ENCODE measurements at places on chromosomes 5 and 9.

GRCh38 chr5:139251281-139251687, 42.3 kb upstream of the MATR3 start:
- DNase-seq = no peak

DNA sequence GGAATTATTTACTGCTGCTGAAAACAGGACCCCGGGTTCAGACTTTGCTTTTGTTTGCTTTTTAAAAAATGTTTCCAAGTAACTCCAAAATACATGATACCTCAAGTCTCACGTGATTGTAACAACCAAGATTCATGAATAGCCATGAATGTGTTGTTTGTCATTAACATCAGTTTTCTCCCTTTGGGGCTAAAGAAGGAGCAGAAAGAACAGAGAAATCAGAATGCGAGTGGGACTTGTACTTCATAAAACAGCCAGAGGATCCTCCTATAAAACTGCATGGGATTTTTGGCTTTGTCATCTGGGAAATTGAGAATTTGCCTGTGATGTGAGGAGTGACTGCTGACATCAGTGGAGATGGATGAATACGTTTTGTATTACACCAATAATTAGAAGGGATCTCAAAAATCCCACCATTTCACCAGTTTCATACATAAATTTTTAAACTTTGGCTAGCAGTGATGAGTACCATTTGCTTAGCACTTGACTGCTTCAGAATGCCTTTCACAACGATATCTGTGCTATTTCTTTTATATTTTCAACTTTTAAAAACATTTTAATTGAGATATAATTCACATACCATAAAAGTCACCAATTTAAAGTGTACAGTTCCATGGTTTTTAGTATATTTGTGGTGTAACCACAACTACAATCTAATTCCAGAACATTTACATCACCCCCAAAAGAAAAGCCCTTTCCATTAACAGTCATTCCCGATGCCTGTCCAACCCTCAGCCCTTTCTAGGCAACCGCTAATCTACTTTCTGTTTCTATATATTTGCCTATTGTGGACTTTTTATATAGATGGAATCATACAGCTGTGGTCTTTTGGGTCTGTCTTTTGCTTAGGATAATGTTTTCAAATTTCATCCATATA, 126.9 kb upstream of the ANKRD55 start:
- DNase-seq = no peak

- no peak for DNase-seq
These were observed 495.5 kb upstream of the SGCD start for GRCh38 chr5:155831491-155831890.

- DNase-seq = no peak
These were observed 600 bp downstream of the ENC1 start for GRCh38 chr5:74639807-74640449.

DNA sequence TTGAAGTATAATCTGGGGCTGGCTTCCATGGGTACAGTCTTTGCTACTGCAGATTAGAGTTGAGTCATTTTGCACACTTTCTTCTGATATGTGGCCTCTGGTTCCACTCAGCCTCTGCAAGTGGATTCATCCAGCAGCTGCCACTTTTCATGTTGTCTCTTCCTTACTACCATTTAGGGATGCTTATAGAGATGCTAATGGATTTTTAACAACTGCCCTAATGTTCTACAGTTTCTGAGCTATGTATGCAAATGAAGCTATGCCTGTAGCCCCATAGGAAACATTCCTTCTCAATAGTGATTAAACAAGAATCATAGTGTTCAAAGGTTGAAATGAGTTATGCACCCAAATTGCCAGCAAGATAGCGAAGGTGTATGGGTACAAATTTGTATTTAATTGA, 456.0 kb upstream of the ITGA1 start:
- no peak for DNase-seq

DNA sequence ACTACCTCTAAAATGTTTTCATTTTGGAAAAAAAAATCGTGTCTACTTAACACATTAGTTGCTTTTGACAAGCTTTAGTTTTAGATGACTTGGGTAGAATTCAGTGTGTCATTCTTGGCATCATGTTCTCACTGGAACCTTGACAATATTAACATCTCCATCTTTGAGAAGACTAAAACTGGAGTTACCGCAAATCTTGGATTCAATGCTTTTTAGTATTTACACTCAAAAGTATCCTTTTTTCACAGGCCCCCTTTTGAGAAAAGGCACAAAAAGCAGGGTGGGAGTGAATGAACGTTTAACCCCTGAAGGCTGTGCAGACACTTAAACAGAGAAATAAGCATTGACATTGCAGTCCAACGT, 549.1 kb downstream of the CSNK1G3 start:
- no peak for DNase-seq

- no peak for DNase-seq
These were observed 23.3 kb downstream of the NOTCH1 start for GRCh38 chr9:136522314-136523237.

Measured in stimulated activated CD4-positive, alpha-beta T cell treated with anti-CD3 and anti-CD28 coated beads, Interleukin-1b, Interleukin-23, amount 100 ng/mL, for 4 hours (primary cell).